HCT116 (cell line): ENCODE measurements at places on chromosomes 4 and X. TPM values are rescaled to one million over a fixed set of nuclear protein-coding genes. Genes with fewer than 3 reads are reported as not detected.

HTR2C gene
- total RNA-seq: not detected

DUX4 gene
- not detected for total RNA-seq

SLC25A43 gene
- total RNA-seq: 14.1 TPM

SPATA18 gene
- total RNA-seq: 0.47 TPM

DRD5 gene
- not detected for total RNA-seq

TCEAL5 gene
- not detected for total RNA-seq

EOLA1 gene
- 9.0 TPM for total RNA-seq

ALB gene
- 26.7 TPM for total RNA-seq

DNA sequence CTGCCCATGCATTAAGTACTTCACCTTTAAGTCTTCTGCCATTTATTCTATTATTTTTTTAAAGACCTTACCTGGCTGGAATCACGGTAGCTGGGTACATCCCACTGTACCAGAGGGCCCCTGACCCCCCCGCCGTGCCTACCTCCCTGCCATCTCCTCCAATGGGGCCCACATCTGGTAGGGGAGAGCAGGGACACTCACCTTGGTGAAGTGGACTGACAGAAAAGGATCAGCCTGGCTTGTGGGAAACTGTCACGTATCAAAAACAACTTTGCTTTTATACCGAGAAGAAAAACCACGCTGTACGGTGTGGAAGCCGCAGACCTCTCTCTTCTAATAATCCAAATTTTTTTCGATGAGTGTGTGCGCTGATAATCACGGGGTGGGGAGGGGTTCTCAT is at the start of gene FOXP3:
Gene FOXP3, minus strand, starts transcription at position 251 of the 400 bp plus-strand sequence. CDS start 6,205 bp downstream, outside the sequence.
- no peak within 1 kb of the TSS for H3K4me3 ChIP-seq
- DNase-seq: no peak
- H3K27ac ChIP-seq: no peak within 1 kb of the TSS
- peaks cover 6% of the 10 kb centered on the region; the same call in 1 of the 2 replicates for H3K4me1 ChIP-seq
- no peaks in the 10 kb centered on the region for H3K27me3 ChIP-seq
- H3K36me3 ChIP-seq: no peaks in the 10 kb centered on the region

- DNase-seq: peak; percentile 66
- peak overlapping the region; percentile 24 for H3K4me3 ChIP-seq
Observed at GRCh38 chrX:23883737-23884354, 23.9 kb downstream of the APOO start.

- H3K27ac ChIP-seq: no peak overlapping the region
- no peaks in the 10 kb centered on the region for H3K36me3 ChIP-seq
- H3K4me3 ChIP-seq: no peak overlapping the region
- DNase-seq: no peak
- H3K27me3 ChIP-seq: no peaks in the 10 kb centered on the region
Observed at GRCh38 chr4:19683426-19683825, 568.3 kb upstream of the SLIT2 start.

- H3K36me3 ChIP-seq: peaks cover 11% of the 10 kb centered on the region; the same call in 1 of the 2 replicates
- H3K27ac ChIP-seq: no peak overlapping the region
- no peak overlapping the region for H3K4me3 ChIP-seq
Observed at GRCh38 chr4:109444182-109444844, 10.7 kb downstream of the SEC24B start.

GRCh38 chr4:153153339-153153871 is 50.8 kb upstream of the TRIM2 start:
- no peak for DNase-seq
- H3K27ac ChIP-seq: peak overlapping the region; percentile 26; the same call in 1 of the 2 replicates
- H3K4me1 ChIP-seq: peaks cover 35% of the 10 kb centered on the region

DNA sequence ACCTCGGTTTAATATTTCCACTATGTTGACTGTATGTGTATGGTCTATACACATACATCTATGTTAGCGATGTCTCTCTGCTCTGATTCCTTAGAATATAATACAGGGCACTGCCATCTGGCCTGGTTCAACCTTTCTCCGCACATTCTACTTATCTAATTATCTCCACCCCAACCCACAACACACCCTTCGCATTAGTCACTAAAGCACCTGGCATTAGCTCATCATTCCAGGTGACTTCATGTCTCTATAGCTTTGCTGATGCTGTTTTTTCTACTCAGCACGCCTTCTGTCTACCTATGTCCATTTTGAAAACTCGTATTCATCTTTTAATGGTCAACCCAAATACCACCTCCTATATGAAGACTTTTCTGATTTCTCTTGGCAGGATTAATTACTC is 425.2 kb upstream of the RASGEF1B start:
- H3K27ac ChIP-seq: no peak overlapping the region
- H3K36me3 ChIP-seq: no peaks in the 10 kb centered on the region
- H3K4me1 ChIP-seq: no peaks in the 10 kb centered on the region

DNA sequence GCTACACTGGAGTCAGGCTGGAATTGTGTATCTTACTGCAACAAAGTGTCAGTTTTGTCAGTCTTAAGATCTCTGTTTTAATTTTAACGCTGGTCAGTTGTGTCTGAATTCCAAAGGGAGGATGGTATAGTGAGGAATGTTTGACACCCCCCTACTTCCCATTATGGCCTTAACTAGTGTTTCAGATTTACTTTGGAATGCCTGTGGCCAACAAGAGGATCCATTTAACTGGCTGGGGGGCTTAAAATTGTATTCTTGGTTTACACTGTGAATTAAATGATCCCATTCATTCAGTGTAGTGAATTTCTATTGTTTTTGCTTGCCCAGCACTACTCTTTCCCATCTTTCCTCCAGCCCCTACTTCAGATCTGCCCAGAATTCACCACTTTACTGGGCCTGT is 75.8 kb upstream of the IQCM start:
- no peaks in the 10 kb centered on the region for H3K36me3 ChIP-seq
- H3K4me3 ChIP-seq: no peak overlapping the region
- no peak for DNase-seq
- H3K27me3 ChIP-seq: no peaks in the 10 kb centered on the region
- H3K27ac ChIP-seq: no peak overlapping the region

- no peaks in the 10 kb centered on the region for H3K4me1 ChIP-seq
- no peak overlapping the region for H3K27ac ChIP-seq
- no peak for DNase-seq
- H3K27me3 ChIP-seq: no peaks in the 10 kb centered on the region
- H3K4me3 ChIP-seq: no peak overlapping the region
Observed at GRCh38 chrX:114162068-114162735, 421.7 kb upstream of the HTR2C start.

GRCh38 chr4:149766135-149766534 is 49.5 kb downstream of the IQCM start:
- no peaks in the 10 kb centered on the region for H3K27me3 ChIP-seq
- DNase-seq: no peak
- no peaks in the 10 kb centered on the region for H3K36me3 ChIP-seq
- peaks cover 12% of the 10 kb centered on the region for H3K4me1 ChIP-seq

DNA sequence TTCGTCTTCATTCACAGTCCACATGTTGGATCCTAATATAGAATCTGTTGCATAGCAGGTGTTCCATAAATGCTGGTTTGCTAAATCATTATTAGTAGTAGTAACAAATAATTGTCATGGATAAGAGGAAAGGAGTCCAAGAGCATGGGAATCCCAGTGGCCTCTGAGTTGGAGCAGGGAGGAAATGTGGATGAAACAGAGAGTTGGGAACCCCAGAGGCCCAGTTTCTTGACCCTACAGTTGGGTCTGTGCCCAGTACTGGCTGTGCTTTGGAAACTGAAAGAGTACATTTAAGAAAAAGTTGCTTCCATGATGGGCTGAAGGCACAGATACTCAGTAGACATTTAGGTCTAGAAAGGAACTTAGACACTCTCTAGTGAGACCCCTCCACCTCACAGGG is 149.4 kb upstream of the PSAPL1 start:
- H3K27ac ChIP-seq: no peak overlapping the region
- no peak overlapping the region for H3K4me3 ChIP-seq
- no peaks in the 10 kb centered on the region; the same call in 1 of the 2 replicates for H3K27me3 ChIP-seq
- H3K4me1 ChIP-seq: no peaks in the 10 kb centered on the region
- H3K36me3 ChIP-seq: no peaks in the 10 kb centered on the region
- DNase-seq: no peak

DNA sequence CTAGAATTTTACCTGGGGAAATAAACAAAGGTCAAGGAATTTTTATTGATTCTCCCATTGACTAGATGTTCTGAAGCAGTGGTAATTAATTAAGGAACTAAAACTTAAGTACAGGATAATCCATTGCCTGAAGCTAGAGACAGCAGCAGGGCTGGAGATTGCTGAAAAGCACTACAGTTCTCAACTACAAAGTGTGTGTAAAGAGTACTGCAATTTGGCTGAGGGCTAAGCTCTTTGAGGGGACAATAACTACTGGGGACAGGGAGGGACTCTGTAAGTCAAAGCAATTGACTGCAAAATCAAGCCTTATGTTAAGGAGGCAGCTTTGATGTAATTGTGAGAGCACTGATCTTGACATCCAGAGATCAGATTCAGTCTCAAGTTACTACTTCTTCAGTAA is 260.4 kb downstream of the GALNTL6 start:
- no peak for DNase-seq
- no peak overlapping the region for H3K27ac ChIP-seq
- H3K4me1 ChIP-seq: no peaks in the 10 kb centered on the region
- no peak overlapping the region for H3K4me3 ChIP-seq
- no peaks in the 10 kb centered on the region for H3K36me3 ChIP-seq
- H3K27me3 ChIP-seq: no peaks in the 10 kb centered on the region
